NCI-H446 (cell line): ENCODE measurements at places on chromosomes 1 and 21.

DNA sequence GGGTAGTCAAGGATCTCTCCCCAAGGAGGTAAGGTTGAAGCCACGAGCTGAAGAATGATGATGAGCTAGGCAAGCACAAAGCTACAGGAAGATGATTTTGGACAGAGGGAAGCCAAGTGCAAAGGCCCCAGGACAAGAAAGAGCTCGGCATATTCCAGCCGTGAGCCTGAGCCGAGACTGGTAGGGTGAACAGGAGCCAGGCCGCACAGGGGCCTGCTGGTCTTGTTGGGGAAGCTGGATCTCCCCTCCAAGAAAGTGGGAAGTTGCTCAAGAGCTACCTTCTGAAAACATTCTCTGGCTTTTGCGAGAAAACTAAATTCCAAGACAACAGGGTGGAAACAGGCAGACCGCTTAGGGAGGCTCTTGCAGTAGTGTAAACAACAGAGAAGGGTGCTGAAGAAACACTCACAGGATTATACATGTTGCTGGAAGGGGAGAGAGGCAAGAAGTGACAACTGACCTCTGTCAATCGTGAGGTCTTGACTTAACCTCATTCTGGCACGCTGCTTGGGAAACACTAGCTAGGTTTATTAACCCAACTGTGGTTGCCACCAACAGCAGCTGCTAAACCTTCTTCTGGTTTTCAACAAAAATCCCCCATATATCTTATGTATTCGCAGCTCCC lies 625.2 kb downstream of the SMYD3 start:
- no peak for DNase-seq

GRCh38 chr1:228015276-228016180 lies 8.7 kb downstream of the WNT3A start:
- no peak for DNase-seq

DNA sequence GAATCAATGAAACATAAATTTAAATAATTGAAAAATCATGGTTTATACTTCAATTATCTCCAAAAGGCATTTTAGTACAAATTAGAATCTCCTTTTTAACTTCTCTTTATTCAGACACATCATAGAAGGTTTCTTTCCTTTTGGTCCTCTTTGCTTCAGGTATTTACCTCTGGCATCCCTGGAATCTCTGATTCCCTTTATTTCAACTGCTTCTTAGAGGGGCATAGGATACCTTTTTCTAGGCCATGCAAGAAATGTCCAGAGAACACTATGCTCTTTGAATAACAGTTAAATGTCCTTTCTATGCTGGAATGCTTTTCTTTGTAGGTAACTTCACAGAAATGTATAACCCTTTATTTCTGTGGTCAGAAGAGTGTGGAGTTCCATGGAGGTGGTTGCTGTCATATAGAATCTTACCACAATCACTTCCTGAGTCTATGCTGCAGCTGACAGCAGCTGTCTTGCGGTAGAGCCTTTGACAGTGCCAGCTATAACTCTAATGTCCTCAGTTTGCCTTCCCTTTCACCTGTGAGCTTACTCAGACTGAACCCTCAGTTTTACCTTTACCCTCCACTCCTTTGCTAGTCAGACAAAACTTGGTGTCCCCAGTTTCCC lies 8.6 kb downstream of the LAMC2 start:
- no peak for DNase-seq

GRCh38 chr1:155392898-155393411 lies 72.3 kb downstream of the RUSC1 start:
- DNase-seq = no peak

- no peak for DNase-seq
Observed at GRCh38 chr21:41823906-41824305, 55.2 kb downstream of the PRDM15 start.

DNA sequence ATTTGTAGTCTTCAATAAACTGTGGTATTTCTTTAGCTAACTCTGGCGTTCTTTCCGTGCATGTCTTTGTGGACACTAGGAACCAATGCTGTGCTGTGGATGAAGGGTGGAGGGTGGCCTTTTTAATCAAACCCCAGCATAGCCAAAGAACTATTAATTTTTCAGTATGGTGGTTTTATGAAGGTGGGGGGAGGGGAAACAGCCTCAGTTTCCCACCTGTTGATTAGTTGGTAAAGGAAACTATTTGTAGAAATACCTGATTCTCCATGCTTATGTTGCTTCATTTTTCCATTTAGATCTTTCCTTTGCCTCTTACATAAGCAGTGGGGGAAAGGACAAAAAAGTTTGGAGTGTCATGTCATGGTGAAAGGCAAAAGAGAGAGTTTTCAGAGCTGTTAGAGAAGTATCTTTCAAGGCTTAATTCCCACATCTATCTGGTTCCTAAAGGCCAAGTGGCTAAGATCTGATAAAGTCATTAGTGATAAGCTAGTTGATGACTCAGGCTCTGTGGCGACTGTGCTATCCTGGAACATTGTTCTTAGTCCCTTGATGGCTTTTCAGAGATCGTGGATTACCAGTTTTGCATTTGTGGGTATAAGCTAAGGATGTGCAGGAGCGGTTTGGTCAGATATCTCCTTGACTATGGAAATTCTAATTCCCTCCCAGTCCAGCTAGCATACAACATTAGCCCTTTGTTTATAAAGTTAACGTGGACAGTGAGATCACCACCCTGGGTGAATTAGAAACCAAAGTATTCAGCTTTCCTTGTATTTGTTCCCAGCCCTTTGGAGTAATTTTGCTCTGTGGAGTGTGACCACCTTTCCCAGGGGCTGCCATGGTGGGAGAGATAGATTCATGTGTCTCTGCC lies 8.7 kb upstream of the HAX1 start:
- DNase-seq = no peak

- DNase-seq = no peak
Observed at GRCh38 chr21:45830221-45830640, 151.3 kb upstream of the COL6A1 start.

GRCh38 chr1:89833183-89834082 lies 12.6 kb downstream of the LRRC8D start:
- no peak for DNase-seq

DNA sequence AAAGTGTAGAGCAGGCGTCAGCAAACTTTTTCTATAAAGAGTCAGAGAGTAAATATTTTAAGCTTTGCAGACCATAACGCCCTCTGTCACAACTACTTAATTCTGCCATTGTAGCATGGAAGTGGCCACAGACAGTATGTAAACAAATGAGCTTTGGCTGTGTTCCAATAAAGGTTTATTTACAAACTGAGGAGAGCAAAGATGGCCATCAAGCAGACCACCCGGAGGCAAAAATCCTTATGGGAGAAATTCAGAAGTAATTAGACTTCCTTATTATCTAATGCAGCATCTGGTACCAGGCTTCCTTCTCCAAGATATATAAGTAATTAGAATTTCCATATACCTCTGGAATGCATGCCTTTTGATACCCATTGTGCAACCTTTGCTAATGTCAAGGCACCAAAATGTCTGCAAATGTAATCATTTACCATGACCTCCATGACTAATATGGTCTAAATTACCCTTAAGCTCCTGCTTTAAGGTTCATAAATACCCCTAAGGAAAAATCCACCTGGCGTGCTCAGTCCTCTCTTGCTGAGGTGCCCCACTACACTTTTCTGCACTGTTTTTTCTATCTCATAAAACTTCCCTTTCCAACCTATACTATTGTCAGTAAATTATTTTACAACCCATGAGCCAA lies 377.8 kb downstream of the MATN1 start:
- DNase-seq = no peak

GRCh38 chr1:9343269-9343668 lies 50.6 kb downstream of the SPSB1 start:
- no peak for DNase-seq

DNA sequence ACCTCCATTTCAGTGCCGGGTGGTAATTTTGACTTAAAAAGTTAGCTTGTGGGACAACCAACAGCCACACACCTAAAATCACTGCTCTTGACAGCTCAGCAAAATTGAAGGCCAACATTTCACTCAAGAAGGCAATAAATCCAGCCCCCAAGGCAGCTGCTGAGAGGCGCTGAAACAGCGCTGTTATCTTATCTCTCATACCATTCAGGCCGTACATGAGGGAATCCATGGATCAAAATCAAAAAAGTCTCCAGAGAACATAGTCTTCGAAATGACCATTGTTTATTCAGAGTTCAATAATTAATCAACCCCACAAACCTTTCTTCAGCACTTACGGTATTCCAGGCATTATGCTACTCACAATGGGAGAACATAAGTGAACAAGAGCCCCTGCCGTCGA lies 38.5 kb downstream of the ZBTB18 start:
- no peak for DNase-seq

- no peak for DNase-seq
Observed at GRCh38 chr1:29829448-29830344, 593.4 kb downstream of the PTPRU start.

- DNase-seq = peak; percentile 5
Observed at GRCh38 chr1:56920591-56921001, 45.2 kb downstream of the C8B start.

DNA sequence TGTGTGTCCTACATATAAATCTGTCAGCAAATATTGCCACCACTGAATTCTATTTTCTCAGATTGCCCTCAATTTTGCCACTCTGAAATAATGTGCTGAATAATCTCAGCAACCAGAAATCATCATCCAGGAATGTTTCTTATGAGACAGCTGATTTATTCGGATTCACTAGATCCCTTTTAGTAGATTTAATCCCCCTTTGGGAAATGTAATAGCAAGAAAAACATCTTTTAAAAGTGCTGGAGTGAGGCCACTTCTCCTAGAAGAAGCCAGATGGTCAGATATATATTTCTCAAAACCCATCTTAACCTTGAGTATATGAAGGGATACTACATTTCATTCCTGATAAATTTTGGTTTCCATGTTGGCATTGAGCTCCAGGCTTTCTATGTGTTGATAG lies 327.7 kb downstream of the SMYD3 start:
- DNase-seq = no peak

DNA sequence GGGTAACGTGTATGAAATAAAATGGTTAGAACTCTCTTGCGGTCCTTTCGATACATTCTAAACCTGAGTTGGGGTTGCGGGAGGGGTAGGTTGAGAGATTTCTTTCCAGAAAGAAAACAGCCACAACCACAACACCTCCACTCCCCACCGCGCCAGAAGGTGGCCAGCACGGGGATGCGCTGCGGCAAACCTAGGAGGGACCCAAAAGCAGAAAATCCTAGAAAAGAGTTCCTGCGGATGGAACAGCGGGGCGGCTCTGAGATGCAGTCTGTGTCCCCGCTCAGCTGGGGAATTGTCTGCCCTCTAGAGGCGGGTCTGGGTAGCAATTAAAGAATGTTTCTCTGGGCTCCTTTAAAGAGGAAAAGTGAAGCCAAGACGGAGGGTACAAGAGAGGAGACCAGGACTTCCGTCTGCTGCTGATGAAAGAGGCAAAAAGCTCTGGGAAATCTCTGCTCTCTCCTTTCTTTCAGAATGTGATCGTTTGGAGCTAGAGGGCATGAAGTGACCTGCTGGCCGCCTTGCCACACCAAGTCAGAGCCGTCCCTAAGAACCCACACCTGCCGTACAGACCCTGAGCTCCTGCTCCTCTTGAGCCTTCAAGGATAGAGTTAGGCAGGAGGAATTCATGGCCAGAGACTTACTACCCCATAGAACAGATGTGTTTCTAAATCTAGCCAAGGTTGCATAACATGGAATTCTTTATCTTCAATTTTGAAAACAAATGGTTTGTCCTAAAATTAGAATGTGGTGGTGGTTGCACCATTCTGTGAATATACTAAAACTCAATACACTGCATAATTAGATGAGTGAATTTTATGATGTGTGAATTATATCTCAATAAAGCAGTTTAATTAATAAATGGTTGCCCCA lies 46.5 kb upstream of the COA6 start:
- DNase-seq = peak; percentile 61

- DNase-seq = no peak
Observed at GRCh38 chr21:28540514-28540913, 452.2 kb downstream of the LTN1 start.

GRCh38 chr1:37410815-37411214 lies 63.6 kb upstream of the ZC3H12A start:
- DNase-seq = no peak
